ENCODE measurements at places on chromosomes 7 and 10.
A peak's percentile ranks its signal among the peaks of the same experiment; 100 is the strongest.

DNA sequence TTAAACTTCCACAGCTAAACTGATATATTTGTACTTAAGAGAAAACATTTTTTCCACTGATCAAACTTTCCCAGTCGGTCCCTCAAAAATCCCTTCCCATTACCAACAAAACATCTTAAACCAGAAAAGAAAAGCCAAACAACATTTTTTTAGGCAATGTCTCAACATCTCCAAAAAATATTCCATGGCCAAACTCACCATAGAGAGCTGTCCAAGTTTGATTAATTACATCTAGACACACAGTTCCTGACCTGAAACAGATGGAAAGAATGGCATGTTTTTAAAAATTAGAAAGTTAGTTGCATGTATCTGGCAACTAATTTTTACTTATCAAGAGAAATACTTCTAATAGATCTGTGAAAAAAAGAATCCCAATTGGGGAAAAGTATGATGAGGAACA lies 95.4 kb downstream of the UBE2H start:
- DNase-seq = no peak

DNA sequence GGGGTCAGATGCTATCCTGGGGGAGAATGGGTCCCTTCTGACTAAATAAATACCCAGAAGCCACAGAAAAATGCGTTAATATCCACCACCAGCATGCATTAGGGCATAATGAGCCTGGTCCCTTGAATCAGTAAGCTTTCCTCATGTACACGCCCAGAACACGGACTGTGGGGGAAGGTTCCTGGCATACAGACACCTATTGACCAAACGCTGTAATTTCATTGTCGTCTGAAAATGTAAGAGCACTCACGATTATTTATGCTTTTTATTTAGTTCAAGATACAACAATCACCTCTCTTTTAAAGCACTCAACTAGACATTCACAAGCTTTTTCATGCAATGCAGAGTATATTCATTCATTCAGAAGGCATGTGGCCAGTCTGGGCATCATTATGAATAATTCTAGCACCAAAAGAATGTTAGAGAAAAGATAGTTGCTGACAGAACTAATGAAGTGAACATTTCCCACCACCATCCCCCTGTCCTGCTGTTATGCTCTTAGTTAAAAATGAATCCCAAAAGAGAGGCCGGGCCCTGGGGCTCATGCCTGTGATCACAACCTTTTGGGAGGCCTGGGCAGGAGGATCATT lies 101.0 kb downstream of the SVIL start:
- no peak for DNase-seq

- DNase-seq = no peak
Measured at GRCh38 chr10:68111584-68111983, 2.3 kb downstream of the MYPN start.

GRCh38 chr10:33331379-33331694 lies 3.1 kb downstream of the NRP1 start:
- no peak for DNase-seq

- DNase-seq = no peak
Measured at GRCh38 chr10:128943111-128943510, 523.9 kb upstream of the MGMT start.

GRCh38 chr7:74334030-74334429 lies 44.8 kb downstream of the CLIP2 start:
- peak; percentile 50 for DNase-seq

DNA sequence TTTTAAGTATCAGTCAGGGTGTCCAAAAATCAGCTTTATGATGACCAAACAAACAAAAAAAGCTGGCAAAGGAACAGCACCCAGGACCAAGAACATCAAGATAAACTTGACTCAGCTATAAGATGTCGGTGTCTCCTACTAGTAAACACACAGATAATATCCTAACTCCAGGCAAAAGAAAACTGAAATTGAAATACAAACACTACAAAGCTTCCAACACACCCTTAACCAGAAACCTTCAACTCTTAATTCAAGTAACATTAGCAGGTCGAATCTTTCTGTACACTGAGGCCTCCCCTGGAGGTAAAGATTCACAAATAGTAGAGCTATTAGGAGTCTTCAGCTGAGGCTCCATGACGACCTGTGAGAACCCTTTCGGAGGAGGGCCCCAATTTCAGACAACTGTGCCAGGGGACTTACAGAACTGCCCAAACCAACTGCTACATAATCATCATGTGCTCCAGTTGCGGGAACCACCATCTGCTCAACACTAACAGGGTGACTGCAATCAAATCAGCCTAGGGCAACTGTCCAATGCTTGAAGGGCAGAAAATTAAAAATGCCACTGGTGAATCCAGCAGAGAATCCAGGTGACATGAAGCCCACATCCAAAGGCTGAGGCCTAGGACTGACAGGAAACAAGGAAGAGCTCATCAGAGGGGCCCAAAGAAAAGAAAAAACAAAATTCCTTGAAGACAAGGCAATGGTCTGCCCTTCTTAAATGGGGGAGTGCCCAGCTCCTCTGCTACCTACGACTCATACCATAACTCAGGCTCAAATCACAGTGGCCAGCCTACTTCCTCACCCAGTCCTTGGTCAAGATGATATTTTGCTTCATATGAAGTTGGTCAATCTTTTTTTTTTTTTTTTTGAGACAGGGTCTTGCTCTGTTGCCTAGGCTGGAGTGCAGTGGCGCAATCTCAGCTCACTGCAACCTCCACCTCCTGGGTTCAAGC lies 20.0 kb downstream of the XPNPEP1 start:
- DNase-seq = no peak

- DNase-seq = no peak
Measured at GRCh38 chr10:119211176-119211575, 3.8 kb downstream of the GRK5 start.

DNA sequence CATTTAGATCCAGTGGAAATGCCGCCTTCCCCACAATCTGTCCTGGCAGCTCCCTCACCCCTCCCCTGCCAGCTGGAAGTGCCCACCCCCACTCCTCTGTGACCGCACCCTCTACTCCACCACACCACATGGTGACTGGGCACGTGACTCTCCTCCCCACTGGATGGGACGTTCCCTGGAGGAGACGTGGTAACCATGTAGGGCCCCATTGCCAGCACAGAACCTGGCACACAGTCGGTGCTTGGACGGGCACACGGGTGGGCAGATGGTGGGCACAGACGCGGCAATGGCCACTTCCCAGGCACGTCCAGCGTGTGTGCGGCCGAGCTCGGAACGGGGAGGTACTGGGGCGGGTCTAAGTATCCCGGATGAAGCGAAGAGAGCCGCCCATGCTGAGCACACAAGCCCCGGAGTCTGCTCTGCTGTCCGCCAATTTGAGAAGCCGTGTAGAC lies 245.6 kb downstream of the MAD1L1 start:
- no peak for DNase-seq

DNA sequence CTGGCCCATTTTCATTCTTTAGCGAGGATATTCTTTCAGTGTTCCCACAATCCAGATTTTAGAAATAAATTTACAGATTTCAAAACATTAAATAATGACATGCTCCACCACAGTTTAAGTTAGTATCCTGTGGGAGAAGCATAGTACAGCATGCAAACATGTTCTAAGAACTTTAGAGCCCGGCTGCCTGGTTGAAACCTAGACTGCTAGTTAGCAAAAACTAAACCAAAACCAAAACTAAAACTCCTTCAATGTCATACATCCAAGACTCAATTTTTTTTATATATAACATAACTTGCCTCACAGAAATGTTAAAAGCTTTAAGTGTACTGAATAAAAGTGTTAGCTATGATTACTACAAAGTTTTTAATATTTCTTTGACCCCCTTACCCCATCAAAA lies 17.0 kb downstream of the TRA2A start:
- no peak for DNase-seq

GRCh38 chr7:98217623-98218582 lies 6.7 kb downstream of the BHLHA15 start:
- no peak for DNase-seq

DNA sequence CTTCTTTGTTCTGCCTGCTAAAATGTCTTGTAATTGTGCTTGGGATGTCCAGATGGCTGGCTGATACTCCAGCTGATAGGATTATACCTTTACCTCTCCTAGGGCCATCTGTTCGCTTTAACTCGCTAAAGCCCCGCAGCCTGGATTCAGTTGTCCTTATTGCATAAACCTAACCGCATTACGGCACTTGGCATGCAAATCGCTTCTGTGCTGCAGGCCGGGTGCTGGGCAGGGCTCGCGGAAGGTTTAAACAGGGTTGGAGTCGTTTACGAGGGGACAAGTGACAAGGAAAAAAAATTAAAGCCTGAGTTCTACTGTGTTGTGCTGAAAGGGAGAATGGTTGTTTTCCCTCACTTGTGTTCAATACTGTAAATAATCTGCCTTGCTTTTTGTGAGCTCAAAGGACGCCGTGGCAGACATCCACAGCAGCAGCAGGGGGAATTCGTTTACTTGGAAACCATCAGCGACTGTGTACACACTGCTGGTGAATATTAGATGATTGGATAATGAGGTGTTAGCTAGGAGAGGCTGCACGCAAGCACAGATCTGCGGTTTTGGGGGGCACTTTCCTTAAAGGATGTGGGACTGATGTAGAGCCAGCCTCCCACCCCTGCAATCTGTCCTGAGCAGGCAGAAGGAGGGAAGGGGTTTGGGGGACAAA lies 93.0 kb downstream of the EBF3 start:
- no peak for DNase-seq

- no peak for DNase-seq
Measured at GRCh38 chr10:43940898-43941837, 292.5 kb upstream of the ZNF32 start.

- no peak for DNase-seq
Measured at GRCh38 chr7:47327698-47328391, 254.1 kb downstream of the TNS3 start.

DNA sequence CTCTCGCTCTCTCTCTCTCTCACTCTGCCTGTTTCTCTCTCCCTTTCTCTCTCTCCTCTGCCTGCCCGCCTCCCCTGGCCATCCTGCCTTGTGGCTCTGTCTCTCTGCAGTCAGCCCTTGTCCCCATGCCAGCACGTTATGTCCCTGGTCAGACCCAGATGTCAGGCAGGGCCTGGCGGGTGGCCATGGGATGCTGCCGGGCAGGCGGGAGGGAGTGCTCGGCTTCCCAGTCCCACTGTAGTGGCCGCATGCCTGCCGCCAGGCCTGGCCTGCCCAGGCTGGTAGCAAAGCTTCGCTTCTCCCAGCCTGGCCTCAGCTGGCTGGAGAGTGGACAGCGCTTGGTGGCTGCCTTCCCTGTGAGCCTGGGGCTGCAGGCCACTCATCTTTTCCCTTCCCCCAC lies 121.5 kb upstream of the ZNF716 start:
- no peak for DNase-seq

DNA sequence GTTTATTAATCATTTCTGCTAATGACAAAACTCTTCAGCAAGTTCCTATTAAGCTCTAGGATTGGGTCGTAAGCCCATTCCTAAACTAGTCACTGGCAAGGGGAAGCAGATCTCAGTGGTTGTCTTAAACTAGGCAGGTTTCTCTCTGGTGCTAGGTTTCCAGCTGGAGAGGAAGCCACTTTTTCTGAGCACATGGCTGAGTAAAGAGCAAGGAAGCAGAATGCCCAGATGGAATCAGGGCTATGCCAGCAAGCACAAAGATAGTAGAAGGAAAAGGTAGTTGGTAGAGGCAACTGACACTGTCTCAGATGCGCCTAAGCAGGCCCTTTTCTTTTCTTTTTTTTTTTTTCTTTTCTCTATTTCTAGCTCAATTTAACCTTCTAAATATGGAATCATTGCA lies 224.9 kb downstream of the EXOC4 start:
- DNase-seq = no peak

DNA sequence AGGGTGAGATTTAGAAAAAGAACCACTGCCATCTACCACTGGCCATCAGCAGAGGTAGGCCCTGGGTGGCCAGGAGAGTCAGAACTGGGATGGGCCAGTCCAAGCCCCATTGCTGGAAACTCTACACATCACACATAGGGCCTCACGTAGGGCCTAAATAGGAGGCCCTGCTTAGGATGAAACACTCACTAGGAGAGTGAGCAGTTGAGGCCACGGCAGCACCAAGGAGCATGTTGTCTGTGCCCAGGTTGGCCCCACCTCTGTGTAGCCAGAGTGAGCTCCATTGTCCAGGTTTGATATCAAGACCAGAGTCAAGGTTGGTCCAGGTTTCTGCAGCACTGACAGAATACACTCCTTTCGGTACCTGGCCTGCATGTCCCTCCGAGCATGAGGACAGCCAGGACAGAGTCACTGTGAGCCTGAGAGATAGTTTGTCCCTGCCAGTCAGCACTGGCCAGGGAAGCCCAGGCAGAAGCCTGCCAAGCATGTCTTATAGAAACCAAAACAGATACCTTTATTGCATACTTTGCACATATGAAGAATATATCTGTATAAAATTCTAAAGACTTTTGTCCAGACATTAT lies 77.9 kb upstream of the CAMK2B start:
- DNase-seq = no peak

DNA sequence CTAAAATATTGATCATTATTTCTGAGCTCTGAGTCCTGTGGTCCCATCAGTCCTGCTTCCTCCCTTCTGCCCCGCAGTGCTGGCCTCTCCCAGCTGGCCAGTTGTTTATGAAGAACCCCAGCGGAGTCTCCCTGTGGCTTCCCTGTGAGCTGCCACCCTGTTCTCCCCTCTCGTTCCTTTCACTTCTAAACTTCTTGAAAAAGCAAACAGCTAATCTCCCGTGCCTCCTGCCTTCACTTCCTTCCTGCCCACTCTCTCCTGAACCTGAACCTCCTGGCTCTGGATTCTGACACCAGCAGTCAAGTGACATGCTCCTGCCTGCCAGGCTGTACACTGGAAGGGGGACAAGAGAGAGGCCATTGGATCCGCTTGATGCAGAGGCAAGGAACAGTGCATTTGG lies 63.7 kb upstream of the ZPBP start:
- DNase-seq = no peak

GRCh38 chr7:108351729-108352131 lies 104.5 kb downstream of the NRCAM start:
- DNase-seq = no peak
